Adipocyte (in vitro differentiated cells): ENCODE measurements at places on chromosomes 11 and 22.

GRCh38 chr22:31951194-31952093, 7.1 kb downstream of the YWHAH start:
- no peak for DNase-seq

- no peak for DNase-seq
These were observed 534.9 kb downstream of the MIAT start for GRCh38 chr22:27192135-27192829.

- DNase-seq, result peak; percentile 83
These were observed 148.2 kb upstream of the SNX19 start for GRCh38 chr11:131064373-131064991.

GRCh38 chr11:120346233-120346632, 10.0 kb downstream of the ARHGEF12 start:
- no peak for DNase-seq

- no peak for DNase-seq
These were observed 66.1 kb downstream of the ARHGAP42 start for GRCh38 chr11:100753172-100753543.

- no peak for DNase-seq
These were observed 2.1 kb downstream of the SYT9 start for GRCh38 chr11:7253800-7254199.

GRCh38 chr11:37748641-37749040, 1150.6 kb upstream of the RAG2 start:
- no peak for DNase-seq
